ENCODE measurements at places on chromosomes 6 and 20.

DNA sequence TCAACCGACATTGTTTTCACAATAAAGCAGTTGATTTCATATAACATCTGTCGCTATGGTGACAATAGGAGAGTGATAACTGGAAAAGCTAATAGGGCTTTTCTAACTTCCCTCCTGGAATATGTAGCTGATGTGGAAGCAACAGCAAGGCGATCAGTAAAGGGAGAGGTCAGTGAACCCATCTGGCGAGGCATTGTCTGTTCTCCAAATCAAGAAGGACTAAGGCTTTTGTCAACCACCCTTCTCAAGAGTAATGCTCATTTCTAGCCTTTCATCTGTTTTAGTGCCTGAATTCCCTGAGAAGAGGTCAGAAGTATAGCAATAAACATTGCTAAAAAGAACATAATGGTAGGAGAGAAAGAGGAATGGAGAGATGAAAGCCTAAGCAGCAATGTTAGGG, 201.3 kb downstream of the AKAP7 start:
- no peak for DNase-seq

GRCh38 chr20:16662467-16662866, 67.4 kb upstream of the SNRPB2 start:
- DNase-seq: no peak

GRCh38 chr6:6392214-6393068, 72.0 kb upstream of the F13A1 start:
- no peak for DNase-seq

- DNase-seq: no peak
Observed at GRCh38 chr6:70474751-70475150, 61.4 kb downstream of the FAM135A start.

- no peak for DNase-seq
Observed at GRCh38 chr6:20205722-20206161, 6.5 kb downstream of the MBOAT1 start.

DNA sequence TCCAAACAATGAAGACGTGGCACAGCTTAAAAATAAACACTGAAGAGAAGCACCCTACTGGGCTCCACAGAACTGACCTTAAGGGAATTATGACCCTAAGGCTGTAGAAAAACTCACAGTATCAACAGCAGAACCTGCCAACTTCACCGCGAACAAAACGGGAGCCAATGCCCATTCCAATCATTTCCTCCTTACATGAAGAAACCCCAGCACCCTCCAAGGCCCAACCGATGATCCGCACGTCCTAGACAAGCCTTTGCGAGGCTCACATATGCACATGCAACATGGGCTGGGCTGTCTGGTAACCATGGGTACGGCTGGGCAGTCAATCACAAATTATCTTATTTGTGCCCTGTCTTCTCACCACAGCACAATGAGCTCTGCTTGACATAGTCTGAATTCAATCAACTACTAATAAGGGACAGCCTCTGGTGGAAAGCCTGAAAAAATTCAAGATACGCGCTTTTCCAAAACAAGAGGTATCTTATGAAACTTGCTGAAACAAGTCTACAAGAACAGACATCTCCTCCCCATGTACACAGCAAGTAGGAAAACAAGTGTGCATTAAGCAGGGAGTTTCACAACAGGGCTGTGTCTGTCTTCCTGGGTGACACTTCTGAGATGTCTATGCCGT, 1.7 kb downstream of the DIDO1 start:
- DNase-seq: no peak

DNA sequence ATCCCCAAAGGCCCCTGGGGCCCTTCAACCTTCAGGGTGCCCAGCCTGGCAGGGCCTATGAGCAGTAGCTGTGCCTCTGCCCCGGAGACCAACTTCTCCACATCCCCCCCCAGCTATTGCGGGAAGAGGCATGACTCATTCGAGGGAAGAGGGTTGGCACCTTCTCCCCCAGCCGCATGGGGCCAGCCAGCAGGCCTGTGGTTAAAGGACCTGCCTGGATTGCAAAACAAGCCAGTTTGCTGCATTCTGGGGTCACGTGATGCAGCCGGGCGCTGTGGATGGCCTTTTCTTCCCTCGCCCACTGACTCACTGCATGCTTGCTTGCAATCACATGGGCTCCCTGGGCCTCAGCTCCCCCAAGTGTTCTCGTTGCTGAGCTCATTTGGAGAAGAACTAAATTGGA, 182.5 kb downstream of the MAFB start:
- DNase-seq: no peak

GRCh38 chr6:27908017-27908416, 4.2 kb downstream of the OR2B2 start:
- DNase-seq: no peak

DNA sequence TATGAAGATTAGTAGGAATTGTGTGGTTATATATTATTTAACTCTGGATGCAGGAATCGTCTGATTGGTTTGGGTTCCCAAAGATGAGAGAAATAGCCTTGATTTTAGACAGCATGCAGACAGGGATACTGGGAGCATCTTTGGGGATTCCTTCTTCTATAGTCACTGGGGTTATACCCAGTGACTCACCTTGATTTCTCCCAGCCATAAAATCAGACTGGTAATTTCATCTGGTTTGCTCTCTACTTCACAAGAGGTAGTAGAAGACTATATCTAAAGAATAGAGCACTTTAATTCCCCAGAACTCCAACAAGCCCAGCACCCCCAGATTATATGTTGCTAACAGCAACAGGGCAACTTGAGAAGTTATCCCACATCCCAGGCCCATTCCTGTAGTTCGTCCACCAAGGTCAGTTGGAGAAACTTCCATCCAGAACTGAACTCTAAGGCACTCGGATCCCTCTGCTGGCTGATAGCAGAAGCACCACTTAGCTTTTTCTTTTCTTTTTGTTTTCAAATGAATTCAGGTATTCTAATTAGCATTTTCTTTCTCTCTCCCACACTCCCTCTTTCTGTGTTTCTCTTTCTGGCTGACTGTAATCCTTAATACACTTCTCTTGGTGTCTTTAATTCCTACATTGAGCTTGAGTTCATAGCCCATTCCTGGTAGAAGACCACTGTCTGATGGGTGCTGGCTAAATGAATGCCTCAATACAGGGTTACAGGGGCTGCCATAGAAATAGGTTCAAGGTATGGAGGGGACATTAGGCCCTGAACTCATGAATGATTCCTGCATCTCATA, 20.4 kb upstream of the EFHC1 start:
- DNase-seq: no peak

All from GM19239 (cell line).